ENCODE measurements at places on chromosomes 12 and 14. TPM values are rescaled to one million over a fixed set of nuclear protein-coding genes. Genes with fewer than 3 reads are reported as not detected.

Gene CRIP1
- polyA plus RNA-seq: 44.2 TPM

Gene KLRD1
- 0.22 TPM for polyA plus RNA-seq

Gene SERPINA10
- polyA plus RNA-seq: 0.21 TPM

Gene NDUFA9
- polyA plus RNA-seq: 132 TPM

Gene PRB4
- polyA plus RNA-seq: not detected

Gene KLRF1
- 0.97 TPM for polyA plus RNA-seq

Gene TTC7B
- 46.9 TPM for polyA plus RNA-seq

Gene CMTM5
- polyA plus RNA-seq: 2.0 TPM

Gene PLA2G1B
- 0.37 TPM for polyA plus RNA-seq

Gene ADGRD1
- 19.3 TPM for polyA plus RNA-seq

Gene GLIPR1L1
- 0.40 TPM for polyA plus RNA-seq

Gene HNF1A
- polyA plus RNA-seq: 14.1 TPM

Gene ART4
- polyA plus RNA-seq: 0.11 TPM

Gene PTGER2
- 7.4 TPM for polyA plus RNA-seq

Gene SLC4A8
- 3.5 TPM for polyA plus RNA-seq

Gene SMAGP
- 26.1 TPM for polyA plus RNA-seq

Gene GPR132
- polyA plus RNA-seq: 0.70 TPM

Gene CLEC9A
- polyA plus RNA-seq: 0.38 TPM

Gene CLEC4C
- polyA plus RNA-seq: not detected

Data from right renal pelvis (tissue), 4 donors.